ENCODE measurements at places on chromosomes 13 and 19.

GRCh38 chr13:110978390-110978789 lies 63.5 kb upstream of the ANKRD10 start:
- no peak for DNase-seq

- DNase-seq: no peak
These were observed 9.7 kb downstream of the TLE2 start for GRCh38 chr19:3019211-3019854.

DNA sequence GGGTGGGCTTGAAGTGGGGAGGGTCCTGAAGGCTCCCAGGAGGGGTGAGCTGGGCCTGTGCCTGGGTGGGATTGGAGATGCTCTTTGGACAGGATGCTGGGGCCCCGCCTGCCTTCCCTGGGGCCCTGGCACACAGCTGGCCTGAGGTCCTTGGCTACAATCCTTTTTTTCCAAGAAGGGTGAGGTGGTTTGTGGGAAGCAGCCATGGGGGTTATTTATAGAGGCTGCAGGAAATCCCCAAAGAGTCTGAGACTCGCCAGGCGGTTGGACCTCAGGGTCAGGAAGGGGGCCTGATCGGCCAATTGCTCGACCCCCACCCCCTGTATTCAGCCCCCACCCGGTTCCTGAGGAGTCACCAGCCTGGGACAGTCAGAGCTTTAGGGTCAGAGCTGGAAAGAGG lies 10.0 kb downstream of the GTPBP3 start:
- DNase-seq: no peak

GRCh38 chr19:3114018-3114726 lies 20.0 kb downstream of the GNA11 start:
- no peak for DNase-seq

GRCh38 chr19:3977242-3978143 lies 6.6 kb upstream of the DAPK3 start:
- no peak for DNase-seq

DNA sequence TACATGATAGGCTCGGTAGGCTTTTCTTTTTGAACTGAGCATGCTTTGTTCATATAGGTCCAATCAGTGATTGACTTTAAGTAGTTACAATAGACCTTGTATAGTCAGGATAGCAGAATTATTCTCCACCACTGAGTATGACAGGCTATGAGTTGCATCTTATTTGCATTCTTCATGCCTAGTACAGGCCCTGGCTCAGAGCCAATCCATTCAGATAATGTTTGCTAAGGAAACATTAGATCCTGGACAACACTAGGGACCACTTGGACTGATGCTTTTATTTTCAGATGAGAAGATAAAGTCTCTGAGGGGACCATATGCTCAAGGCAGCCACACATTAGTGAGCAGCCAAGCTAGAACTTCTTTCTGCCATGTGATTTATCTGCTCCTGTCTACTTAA lies 133.9 kb downstream of the KL start:
- DNase-seq: no peak

DNA sequence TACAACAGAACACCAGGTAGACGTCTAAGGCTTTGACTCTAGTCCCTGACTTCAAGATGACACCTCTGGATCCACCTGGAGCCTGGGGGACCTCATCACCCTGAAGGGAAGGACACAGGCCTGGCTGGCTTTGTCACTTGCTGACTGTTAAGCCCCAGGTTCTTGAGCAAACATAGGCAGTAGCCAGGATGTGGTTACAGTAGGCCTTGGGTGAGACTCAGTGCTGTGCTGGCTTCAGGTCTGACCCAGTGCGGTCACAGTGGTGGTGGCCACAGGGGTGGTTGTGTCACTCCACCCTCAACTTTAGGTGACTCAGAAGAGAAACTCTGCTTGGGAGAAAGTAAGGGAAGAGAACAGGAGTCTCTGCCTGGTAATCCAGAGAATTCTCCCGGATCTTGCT lies 497.8 kb downstream of the UQCRFS1 start:
- DNase-seq: no peak

GRCh38 chr19:55024111-55024510 lies 14.0 kb downstream of the GP6 start:
- no peak for DNase-seq

GRCh38 chr19:18763674-18764590 lies 27.2 kb downstream of the COMP start:
- DNase-seq: no peak

DNA sequence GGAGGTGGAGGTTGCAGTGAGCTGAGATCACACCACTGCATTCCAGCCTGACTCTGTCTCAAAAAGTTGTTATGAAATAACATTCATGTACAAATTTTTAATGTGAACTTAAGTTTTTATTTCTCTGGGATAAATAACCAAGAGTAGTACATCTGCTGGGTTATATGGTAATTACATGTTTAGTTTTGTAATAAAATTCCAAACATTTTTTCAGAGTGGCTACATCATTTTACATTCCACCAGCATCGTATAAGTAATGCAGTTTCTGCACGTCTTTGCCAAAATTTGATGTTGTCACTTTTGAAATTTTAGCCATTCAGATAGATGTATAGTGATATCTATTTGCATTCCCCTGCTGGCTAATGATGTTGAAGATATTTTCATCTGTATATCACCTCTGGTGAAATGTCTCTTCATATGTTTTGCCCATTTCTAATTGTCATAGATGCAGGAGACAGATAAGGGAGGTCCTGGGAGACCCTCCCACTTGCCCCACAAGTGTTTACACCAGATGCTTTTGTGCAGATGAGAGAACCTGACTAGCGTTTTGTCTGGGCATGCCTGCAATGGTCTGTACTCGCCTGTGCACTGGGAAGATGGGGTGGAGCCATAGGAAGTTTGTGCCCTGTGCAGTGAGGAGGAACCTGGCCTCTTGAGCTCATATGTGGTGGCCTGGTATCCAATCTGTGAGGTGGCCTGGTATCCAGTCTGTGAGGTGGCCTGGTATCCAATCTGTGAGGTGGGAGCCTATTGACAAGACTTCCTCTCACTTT lies 12.7 kb upstream of the KBTBD6 start:
- no peak for DNase-seq

GRCh38 chr13:74678308-74678965 lies 544.2 kb upstream of the KLF12 start:
- DNase-seq: no peak

DNA sequence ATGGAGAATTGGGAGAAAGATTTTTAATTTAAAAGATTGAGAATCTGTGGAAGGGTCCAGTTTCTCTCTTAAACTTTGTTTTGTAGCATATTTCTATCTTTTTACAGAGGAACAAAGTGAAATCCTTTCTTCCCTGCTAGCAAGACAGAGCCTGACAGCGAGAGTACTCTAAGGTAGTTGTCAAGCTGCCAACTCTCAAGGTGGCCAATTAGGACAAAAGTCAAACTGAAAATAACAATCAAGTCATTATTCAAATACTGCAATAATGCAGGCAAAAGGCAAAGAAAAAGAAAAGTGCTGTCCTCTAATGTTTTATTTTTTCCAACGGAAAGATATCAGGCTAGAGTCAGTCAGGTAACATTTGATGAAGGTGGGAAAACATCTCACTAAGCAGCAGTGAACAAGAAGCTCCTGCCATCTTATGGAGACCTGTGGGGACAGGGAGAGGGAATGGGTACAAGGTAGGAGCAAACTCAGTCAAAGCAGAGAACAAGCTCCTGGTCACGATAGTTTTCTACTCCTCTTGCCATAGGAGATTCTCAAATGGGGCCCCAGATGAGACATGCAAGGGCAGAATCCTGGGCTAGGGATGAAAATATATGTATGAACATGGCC lies 801.9 kb upstream of the SLITRK1 start:
- no peak for DNase-seq

DNA sequence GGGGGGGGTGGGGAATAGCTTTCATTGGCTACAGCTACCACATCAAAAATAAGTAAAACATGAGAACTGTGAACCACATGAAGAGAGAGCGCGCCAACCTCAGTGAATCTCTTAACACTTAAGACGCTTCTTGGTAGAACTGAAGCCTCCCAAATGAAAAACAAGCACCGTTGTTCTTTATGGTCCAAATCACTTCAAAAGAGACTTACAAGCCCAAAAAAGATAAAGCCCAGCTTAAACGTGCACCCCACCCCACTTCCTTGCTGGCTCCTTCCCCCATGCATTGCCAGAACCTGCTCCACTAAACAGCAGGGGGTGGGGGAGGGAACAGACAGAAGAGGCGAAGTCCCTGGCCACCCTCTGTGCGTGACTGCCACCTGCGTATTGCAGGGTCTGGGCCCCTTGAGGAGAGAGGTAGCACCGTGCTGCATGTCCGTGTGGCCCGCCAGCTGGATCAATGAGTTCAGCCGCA lies 479.1 kb downstream of the FOXO1 start:
- peak; percentile 46 for DNase-seq

GRCh38 chr13:113035213-113035800 lies 66.3 kb downstream of the MCF2L start:
- no peak for DNase-seq

- DNase-seq: no peak
These were observed 1178.0 kb downstream of the OLFM4 start for GRCh38 chr13:54206626-54207025.

- no peak for DNase-seq
These were observed 540.6 kb upstream of the MIR17HG start for GRCh38 chr13:90806892-90807291.

- DNase-seq: no peak
These were observed 22.7 kb downstream of the SLC25A15 start for GRCh38 chr13:40812102-40812501.

DNA sequence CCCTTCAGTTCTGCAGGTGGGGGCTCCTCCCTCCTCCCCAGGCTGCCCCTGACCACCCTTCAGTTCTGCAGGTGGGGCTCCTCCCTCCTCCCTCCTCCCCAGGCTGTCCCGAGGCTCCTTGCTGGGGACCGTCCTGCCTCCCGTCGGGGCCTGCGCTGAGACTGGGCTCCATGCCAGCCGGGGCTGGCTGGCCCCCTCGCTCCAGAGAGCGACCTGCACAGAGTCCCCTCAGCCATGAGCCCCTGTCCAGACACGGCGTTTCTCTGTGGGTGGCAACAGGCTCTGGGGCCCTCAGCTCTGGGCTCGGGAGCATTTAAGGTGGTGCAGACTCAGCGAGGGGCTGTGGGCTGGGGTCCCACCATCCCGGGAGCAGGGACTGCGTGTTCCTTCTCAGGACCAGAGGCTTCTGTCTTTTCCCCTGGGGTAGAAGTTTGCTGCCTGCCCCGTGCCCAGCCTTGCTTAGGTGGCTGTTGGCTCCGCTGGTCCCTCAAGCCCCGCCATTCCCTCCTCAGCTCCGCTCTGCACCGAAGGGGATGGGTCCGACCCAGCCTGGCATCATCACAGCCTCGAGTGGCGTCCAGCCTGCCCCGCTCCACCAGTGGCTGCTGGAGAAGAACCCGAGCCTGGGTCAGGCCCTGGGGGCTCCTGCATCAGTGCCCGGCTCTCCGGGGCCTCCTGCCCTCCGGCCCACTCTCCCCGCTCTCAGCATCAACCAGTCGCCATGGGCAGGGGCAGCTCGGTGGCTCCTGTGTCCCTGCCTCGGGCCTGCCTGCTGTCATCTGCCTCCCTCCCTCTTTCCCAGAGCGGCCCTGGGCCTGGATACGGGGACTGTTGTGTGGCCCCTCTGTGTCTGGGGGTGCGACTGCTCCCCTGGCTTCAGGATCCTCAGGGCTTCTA lies 27.6 kb downstream of the CSNK1G2 start:
- no peak for DNase-seq

- DNase-seq: no peak
These were observed 127.0 kb upstream of the IPO5 start for GRCh38 chr13:97826421-97827012.

DNA sequence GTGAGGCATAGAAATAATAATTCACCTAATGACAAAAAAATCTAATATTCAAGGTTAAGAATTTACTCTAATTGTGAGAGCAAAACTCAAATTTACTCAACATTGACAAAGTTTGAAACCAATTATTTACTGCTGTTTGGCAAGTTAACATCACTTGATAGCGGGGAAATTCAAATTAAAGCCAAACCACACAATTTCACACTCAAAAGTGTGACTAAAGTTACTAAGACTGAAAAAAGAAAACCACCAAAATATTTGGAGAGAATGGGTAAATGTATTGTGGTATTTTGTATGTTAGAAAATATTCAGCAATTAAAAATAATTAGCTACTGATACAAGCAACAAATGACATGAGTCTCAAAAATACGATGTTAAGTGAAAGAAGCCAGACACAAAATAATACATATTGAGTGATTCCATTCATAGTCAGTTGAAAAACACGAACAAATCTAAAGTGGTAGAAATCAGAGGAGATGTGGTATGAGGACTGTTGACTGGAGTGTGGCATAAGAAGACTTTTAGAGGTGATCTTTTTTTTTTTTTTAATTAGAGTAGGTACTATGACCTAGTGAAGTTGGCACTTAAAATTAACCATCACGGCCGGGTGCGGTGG lies 541.4 kb upstream of the ATXN8OS start:
- DNase-seq: no peak

- DNase-seq: no peak
These were observed 410.1 kb upstream of the HTR2A start for GRCh38 chr13:47306991-47307390.

DNA sequence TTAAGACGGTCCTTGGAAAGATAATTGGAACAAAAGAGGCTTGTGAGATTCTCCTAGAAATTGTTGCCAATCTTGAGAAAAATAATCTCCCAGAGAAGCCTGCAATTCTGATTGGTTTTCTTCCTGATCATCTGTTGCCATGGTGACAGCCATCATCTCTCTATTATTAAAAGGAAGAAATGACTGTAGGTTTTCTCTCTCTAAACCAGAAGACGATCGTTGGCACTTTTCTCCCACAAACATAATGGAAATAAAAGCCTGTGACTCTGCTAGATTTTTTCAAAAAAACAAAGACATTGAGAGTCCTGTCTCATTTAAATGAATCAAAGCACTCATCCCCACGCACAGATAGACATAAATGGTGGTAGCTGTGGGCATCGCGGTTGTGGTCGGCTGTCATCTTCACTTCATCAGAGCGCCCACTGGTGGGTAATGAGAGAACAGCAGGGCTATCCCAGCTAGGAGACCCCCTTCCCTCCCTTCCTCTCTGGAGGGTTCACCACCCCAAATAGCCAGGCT lies 21.7 kb upstream of the CALM3 start:
- no peak for DNase-seq

- DNase-seq: no peak
These were observed 380.8 kb downstream of the NDFIP2 start for GRCh38 chr13:79861731-79862130.

- DNase-seq: no peak
These were observed 9.7 kb upstream of the FEM1A start for GRCh38 chr19:4781801-4782200.

- DNase-seq: no peak
These were observed 60.6 kb upstream of the SERP2 start for GRCh38 chr13:44312834-44313551.

DNA sequence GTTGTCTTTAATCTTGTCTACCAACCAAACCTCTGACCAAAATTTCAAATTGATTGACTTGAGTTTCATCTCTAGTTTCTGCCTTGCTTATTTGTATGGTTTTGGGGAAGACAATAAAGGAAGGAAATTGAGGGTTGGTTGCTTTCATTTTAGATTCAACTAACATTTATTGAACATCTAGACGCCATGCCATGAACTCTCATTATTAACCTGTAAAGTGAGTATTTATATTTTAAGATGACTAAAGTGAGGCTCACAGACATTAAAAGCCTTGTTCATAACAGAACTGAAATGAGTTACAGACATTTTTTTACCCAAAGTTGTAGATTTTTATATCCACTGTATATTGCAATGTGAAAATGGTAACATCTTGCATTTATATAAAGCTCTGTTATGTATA lies 239.3 kb downstream of the LMO7 start:
- no peak for DNase-seq
